Regular cardiac myocyte (primary cell): ENCODE measurements at places on chromosomes 13 and 19. TPM values are rescaled to one million over a fixed set of nuclear protein-coding genes. Genes with fewer than 3 reads are reported as not detected.

S1PR4 gene
- total RNA-seq = not detected in 2 replicates

PSPN gene
- 0.96 and 1.1 TPM in 2 replicates for total RNA-seq

POGLUT2 gene
- 24.0 and 25.5 TPM in 2 replicates for total RNA-seq

ACP7 gene
- total RNA-seq = 0.56 and 1.7 TPM in 2 replicates

TSHZ3 gene
- 7.1 and 8.7 TPM in 2 replicates for total RNA-seq

CHST8 gene
- 0.19 TPM in 1 of 2 replicates, not detected in the other for total RNA-seq

ELSPBP1 gene
- not detected in 2 replicates for total RNA-seq

TNFSF13B gene
- total RNA-seq = 2.3 and 6.2 TPM in 2 replicates

NFKBIB gene
- total RNA-seq = 9.9 and 15.7 TPM in 2 replicates

ATP4B gene
- not detected in 2 replicates for total RNA-seq

ICAM4 gene
- 0.85 and 0.96 TPM in 2 replicates for total RNA-seq

RGL3 gene
- total RNA-seq = 2.3 and 7.0 TPM in 2 replicates

PRSS57 gene
- not detected in 2 replicates for total RNA-seq

IZUMO4 gene
- total RNA-seq = 0.58 and 0.85 TPM in 2 replicates

SPC24 gene
- 9.6 and 104 TPM in 2 replicates for total RNA-seq

CPB2 gene
- total RNA-seq = not detected in 2 replicates

ZNF229 gene
- 8.6 and 13.0 TPM in 2 replicates for total RNA-seq

ELL gene
- 13.6 and 15.8 TPM in 2 replicates for total RNA-seq

PTGIR gene
- 7.5 and 16.3 TPM in 2 replicates for total RNA-seq

TLE5 gene
- total RNA-seq = 73.0 and 113 TPM in 2 replicates

CD79A gene
- total RNA-seq = 0.19 TPM in 1 of 2 replicates, not detected in the other

CRX gene
- not detected in 2 replicates for total RNA-seq

HCN2 gene
- total RNA-seq = 1.1 and 1.2 TPM in 2 replicates
